ENCODE measurements at places on chromosomes 7 and 10.

GRCh38 chr10:52082307-52082706 is 231.8 kb upstream of the DKK1 start:
- DNase-seq: no peak

DNA sequence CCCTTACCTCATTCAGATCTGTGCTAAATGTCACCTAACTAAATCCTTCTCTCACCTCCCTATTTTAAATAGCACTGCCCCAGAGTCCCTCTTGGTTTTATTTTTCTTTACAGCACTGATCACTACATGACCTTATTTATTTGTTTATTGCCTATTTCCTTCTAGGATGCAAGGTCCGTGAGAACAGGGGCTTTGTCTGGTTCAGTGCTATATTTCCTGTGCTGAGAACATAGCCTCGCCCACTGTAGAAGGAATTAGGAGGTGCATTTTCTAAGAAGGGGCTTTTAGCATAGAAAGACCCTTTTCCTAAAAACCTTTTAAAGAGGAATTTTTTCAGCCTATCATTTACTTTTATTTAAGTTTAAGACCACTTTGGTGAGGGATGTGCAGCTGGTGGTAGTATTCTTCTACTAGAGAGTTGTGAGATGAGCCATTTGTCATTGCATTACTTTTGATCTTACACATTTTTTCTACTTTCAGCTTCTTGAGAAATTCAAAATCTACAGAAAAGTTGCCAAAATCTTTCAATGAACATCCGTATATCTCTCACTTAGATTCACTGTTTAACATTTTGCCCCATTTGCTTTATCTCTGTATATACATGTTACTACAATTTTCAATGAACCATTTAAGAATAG is 13.5 kb upstream of the PCGF5 start:
- no peak for DNase-seq

GRCh38 chr7:90201500-90202195 is 9.9 kb upstream of the STEAP2 start:
- DNase-seq: no peak

DNA sequence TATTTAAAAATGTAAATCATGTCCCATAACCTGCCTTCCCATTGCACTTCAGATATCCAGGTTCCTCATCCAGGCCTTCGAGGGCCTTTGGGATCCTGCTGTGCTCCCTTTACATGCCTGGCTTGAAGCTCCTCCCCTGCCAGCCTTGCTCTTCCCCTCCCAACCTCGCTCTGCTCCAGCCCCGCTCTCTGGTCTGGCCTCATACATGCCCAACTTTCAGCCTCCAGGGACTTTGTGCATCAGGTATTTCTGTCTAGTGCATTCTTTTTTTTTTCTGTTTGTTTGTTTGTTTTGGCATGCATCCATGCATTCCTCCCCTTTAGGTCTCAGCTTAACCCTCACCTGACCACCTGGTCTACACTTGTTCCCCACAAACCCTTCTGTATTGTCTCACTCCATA is 160.3 kb downstream of the SNX10 start:
- DNase-seq: no peak

DNA sequence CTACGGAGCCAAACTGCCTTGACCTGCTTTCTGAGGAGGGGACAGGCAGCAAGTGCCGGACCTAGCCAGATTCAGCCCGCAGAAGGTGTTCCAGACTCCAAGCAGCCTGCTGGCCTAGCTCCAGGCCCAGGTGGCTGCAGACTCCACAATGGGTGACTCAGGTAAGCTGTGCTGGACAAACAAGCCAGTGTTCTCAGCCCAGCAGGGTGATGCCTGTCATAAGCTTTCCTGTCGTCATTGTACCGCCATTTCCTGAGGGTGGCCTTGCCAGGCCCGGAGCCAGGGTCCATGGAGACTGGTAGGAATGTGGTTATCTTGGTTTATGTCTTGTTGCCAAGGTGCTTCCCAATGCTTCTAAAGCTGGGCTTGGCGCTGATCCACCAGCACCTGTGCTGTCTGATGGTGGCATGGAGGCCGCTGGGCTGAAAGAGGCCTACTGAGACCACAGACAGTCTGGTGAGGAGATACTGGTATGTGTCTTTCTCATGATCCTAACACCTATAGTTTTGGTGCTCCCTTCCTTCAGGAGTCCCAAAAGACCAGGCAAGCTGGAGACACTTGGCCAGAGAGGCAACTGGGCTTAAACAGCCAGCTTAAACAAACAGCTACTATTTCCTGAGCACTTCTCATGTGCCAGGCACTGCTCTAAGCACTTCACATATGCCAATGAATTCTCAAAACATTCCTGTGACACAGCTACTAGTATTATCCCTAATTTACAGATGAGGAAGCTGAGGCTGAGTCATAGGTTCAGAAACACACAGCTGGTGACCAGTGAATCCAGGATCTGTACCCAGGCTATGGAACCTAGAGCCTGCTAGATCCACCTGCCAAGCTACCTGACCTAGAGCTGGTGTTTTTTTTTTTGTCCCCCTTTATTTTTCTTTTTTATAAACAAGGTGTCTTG is 42.0 kb downstream of the ZC3HC1 start:
- DNase-seq: no peak

DNA sequence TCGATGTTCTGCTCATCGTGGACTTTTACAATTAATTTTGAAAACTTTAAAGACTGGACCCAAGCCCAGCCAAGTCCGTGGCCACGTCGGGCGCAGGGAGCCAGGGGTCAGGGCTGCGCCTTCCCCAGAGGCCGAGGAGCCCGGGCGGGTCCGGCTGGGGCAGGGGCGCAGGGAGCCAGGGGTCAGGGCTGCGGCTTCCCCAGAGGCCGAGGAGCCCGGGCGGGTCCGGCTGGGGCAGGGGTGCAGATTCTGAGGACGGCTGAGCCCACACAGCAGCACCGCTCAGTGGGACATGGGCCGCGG is 75.2 kb downstream of the MICALL2 start:
- DNase-seq: no peak

Measured in activated CD8-positive, alpha-beta T cell treated with anti-CD3 and anti-CD28 coated beads for 36 hours (primary cell).